Omental fat pad (tissue), 4 donors: ENCODE measurements at places on chromosomes 16 and 17.

DNA sequence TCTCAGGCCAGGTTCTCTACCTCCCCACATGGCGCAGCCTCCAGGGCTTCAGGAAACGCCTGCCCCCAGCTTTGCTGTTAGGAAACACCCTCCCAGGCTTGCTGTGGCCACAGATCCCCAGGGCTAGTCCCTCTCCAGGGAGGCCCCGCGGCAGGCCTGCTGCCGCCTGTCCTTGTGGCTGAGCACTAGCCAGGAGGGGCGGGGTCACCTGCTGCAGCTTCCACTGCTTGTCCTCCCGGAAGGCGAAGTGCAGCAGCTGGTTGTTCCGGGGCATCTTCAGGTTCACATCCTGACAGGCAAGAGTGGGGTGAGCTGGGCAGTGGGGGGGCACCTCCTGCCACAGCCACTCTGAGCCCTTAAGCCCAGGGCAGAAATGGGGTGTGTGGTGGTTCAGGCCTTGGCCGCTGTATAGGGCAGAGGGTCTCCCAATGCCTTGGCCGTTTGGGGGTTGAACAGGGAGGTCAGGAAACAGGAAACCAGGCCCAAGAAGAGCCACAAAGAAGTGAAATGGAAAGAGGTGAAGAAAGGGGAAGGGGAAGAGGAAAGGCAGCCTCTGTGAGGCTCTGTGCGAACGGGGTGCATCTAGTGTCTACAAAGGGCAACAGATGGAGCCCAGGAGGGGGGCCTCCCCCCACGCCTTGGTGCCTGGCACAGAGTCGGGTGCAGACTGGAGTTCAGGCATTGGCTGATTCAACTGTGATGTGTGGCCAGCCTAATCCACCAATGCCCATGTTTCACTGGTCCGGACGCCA lies 2.0 kb downstream of the ROGDI start:
- no peak for DNase-seq

DNA sequence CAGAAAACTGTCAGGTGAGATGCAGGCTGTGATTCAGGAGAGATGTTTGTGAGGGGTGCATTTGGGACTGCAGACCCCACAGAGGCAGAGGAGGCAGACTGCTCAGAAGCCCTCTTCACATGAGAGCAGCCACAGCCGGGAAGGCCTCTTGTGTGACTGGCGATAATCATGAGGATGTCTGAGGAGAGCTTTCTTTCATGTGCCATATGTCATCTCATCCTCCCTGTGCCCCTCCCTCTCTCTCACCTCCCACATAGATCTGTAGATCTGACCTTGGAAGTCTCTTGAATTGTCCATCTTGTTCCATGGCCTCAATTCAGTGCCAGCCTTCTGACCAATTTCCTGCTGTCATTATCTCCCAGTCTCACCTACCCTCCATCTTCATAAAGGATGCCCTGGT lies 50.5 kb downstream of the EPN2 start:
- DNase-seq, result no peak

DNA sequence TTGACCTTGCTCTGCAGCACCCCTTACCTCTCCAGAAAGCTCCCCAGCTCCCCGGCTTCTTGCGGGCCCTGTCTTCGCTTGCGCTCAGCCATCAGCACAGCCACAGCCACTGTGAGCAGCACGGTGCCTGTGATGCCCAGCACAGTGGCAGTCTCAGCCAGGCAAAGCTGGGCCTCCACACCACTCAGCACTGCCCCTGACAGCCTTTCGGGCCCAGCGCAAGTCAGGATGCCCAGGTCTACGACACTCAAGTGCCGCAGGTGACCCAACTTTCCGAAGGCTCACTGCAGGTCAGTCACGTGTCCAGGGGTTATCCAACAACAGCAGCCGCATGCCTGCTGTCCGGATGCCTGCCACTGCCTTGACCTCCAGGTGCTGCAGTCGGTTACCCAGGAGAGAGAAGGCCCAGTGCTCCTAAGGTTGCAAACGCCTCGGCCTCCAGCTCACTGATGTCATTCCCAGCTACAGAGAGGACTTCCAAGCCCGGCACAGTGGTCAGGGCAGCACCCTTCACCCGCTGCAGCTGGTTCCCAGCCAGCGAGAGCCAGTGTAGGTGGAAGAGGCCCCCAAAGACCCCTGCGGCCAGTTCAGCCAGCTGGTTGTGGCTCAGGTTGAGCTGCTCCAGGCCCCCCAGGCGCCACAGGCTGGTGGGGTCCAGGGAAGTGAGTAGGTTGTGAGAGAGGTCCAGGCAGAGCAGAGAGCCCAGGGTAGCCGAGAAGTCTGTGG lies 8.9 kb upstream of the TMEM101 start:
- DNase-seq, result no peak

GRCh38 chr16:30786936-30787612 lies at the start of gene ZNF629:
ZNF629 (minus strand) TSS chr16:30787205; CDS start chr16:30784482, 2,723 bp downstream.
- peak; percentile 34 for DNase-seq

DNA sequence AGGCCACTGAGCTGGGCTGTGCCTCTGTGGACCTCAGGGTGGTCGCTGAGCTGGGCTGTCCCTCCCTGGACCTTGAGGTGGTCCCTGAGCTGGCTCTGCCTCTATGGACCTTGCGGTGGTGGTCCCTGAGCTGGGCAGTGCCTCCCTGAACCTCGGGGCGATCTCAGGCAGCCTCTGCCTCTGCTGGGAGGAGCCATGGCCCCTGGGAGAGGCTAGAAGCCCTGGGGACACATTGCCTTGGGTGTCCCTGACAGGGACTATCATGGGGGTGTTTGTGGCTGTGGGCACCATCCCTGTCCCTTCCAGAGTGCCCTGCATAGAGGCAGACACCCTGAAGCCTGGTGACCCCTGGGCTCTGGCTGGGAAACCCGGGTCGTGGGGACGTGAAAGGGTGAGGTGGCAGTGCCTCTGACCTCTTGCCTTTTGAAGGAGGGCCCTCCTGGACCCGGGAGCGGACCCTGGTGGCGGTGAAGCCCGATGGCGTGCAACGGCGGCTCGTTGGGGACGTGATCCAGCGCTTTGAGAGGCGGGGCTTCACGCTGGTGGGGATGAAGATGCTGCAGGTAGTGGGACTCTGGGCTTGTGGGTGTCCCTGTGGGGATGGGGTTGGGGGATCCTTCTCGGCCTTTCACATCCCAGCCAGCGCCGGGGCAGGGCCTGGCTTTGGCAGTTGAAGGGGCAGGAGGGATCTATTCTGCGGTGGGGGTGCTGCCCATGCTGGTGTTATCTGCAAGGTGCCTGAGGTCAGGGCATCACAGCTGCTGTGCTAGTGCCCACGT lies 1.8 kb downstream of the NME4 start:
- DNase-seq, result no peak

GRCh38 chr16:56779906-56780305 lies 50.0 kb downstream of the NUP93 start:
- DNase-seq, result no peak

- DNase-seq, result peak; percentile 44
These were observed at the start of gene CACNB1 for GRCh38 chr17:39197380-39198185. CACNB1 (minus strand) TSS chr17:39197669; CDS start chr17:39197495, 174 bp downstream.

DNA sequence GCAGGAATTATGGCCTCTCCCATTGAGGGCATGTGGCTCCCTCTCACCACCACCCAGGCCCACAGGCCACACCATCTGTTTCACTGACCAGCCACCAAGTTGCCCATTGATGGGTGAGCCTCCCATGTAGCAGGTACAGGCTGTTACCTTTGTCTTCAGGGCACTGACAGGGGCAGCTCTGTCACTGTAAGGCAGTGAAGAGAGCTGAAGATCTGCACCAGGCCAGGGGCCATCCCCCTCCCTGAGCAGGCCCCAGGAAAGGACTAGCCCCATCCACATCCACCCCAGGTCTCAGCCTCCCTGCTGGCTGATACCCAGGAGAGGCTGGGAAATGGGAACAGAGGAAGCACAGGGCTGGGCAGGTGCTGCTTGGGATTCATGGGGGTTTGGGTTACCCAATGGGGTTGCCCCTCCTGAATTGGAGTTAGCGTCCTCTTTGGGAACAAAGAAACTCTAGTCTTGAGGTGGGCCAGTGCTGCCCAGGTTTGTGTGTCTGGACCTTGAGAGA lies 1691.4 kb downstream of the TP53TG3F start:
- no peak for DNase-seq
